ENCODE measurements at places on chromosomes 2 and 18. TPM values are rescaled to one million over a fixed set of nuclear protein-coding genes. Genes with fewer than 3 reads are reported as not detected.

The HK2 gene
- 72.1 TPM for total RNA-seq

DNA sequence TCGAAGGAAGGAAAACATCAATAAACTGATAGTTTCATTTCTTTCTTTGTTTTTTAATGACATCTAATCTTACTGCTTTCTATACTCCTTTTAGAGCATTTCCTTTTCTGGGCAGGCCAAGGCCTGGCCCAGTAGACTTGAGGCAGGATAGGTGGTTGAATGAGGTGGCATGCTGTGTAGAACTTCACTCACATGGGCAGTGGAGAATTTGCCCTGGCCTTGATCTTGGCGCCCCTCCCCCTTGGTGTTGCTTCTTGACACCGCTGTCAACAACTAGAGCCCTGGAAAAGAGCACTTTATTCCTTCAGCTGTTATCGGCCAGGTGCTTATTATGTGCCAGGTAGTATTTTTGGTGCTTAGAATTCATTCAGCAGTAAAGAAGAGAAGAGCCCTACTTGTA, 37.4 kb downstream of the XRCC5 start:
- DNase-seq: no peak

DNA sequence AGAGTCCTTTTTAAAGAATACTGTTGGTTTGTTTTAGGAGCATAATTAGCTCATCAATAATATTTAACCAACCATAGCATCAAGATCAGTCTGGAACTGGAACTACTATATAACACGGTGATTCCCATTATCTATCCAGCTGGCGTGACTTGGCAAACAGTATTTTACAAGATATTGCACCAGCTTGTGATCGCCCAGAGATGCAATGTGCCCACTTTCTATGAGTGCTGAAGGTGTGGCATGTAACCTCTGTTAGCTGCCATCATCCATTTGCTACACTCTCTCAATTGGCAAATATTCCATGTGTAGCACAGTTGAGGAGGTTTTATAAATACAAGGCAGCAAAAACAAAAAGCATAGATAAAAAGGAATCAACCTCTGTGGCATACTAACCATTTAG, 64.9 kb downstream of the FIGN start:
- DNase-seq: no peak

GRCh38 chr18:7158216-7158615, 40.6 kb upstream of the LAMA1 start:
- no peak for DNase-seq

The TRIM43B gene
- not detected for total RNA-seq

The NETO1 gene
- 0.71 TPM for total RNA-seq

- DNase-seq: no peak
Measured at GRCh38 chr2:113164215-113164929, 9.4 kb upstream of the PSD4 start.

The DPP4 gene
- 0.49 TPM for total RNA-seq

- DNase-seq: peak; percentile 89
Measured at GRCh38 chr2:26577442-26578112, 63.6 kb downstream of the CIB4 start.

DNA sequence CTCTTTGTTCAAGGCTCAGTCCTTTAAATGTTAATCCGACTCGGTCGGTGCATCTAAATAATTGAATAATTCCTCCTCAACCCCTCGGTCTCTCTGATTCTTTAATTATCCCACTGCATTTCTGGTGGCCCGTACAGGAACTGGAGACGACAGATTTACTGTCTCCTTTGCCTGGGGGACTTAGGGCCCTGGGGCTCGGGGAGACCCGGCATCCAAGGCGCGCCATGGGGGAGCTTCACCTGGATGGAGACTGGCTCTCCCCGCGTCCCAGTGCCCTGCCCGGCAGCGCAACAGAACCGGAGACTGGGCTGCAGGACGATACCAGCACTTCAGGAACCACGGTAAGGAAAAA, 47.7 kb upstream of the SELENOI start:
- peak; percentile 57 for DNase-seq

The GALNT3 gene
- 0.65 TPM for total RNA-seq

The ARHGEF33 gene
- 0.19 TPM for total RNA-seq

DNA sequence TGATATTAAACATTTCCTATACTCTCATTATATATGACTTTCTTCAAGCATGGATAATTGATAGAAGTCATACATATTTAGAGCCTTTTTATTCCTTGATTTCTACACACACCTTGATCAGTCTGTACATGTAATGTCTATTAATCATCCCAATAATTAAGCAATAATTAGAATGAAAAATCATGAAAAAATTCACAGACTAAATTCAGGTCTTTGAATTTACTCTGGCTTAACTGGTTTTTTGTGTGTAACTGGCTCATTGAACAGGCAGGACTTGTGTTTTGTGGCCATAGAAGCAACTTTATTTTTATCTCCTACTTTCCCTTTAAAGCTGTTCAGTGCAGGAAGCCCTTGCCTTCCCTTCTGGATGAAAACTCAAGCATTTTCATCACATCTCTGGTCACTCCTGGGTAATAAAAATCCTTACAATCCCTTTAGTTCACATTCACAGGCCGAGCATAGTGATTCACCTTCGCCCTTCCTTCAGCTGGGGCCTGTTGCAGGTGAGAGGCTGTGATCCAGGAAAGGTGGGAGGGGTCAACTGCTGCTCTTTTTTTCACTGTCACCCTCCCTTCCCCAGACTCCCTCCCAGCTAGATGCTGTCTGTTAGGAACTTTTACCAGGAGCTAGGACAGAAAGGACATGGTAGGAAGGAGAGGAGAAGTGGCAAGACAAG, 58.0 kb upstream of the ITSN2 start:
- peak; percentile 14 for DNase-seq

DNA sequence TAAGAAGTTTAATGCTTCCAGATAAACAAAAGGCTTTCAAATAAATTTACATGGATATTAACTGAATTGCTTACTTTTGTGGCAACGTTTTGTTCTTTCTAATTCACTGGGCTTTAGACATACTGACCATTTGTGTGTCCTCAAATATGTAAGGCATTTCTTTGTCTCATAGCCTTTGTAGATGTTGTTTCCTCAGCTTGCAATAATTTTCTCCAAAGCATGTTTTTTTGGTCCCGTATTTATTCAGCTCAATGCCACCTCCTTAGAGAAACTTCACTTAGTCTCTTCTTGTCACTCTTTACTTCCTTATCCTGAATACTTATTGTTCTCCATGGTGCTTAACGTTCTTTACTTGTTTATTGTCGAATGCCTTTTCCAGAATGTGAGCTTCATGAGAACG, 98.5 kb downstream of the NUP35 start:
- no peak for DNase-seq

- no peak for DNase-seq
Measured at GRCh38 chr2:207505728-207506127, 24.0 kb upstream of the CREB1 start.

- DNase-seq: no peak
Measured at GRCh38 chr2:200298816-200299215, 7.7 kb upstream of the SPATS2L start.

The PNKD gene
- 13.5 TPM for total RNA-seq

- no peak for DNase-seq
Measured at GRCh38 chr2:59204040-59204439, 962.9 kb upstream of the FANCL start.

DNA sequence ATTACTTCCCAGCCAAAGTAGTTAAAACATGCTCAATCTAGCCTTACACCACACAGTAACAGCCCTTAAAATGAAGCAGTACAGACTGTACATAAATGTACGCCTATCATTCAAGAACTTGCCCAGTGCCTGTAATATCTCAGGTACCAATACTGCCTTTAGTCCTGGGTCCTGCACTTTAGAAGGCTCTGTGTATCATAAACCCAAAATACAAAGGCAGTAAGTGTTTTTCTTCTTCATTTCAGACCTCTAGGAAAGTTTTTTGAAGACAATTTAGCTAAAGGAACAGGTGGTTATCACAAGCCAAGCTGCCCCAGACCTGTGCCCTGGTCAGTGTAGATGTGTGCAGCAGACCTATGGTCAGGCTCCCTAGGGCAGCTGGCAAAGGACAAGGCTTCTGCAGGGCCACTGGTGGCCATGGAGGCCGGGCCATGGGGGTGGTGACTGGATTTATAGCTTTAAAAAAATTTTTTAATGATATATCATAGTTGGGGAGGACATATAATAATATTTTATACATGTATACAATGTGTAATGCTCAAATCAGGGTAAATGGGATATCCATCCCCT, 18.8 kb downstream of the LPIN2 start:
- no peak for DNase-seq

DNA sequence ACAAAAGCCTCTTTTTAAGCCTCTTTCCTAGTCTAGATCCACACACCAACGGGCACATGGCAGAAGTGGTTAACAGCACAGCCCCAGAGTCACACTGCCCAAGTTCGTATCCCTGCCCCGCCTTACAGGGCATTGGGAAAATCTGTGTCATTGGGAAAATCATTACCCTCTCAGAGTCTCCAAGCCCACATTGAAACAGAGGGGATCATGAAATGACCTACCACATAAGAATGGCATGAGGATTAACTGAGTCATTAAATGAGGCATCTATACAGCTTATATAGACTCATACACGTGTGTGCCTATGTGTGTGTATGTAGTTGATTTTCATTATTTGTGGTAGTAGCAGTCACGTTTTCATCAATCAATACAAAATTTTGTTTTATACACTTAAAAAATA, 469.0 kb upstream of the POU3F3 start:
- no peak for DNase-seq

The TLX2 gene
- total RNA-seq: not detected

The REG3A gene
- total RNA-seq: not detected

The ANKRD23 gene
- total RNA-seq: 10.8 TPM

- DNase-seq: no peak
Measured at GRCh38 chr2:130981667-130982066, 111.6 kb downstream of the FAM168B start.

The NLRC4 gene
- not detected for total RNA-seq

DNA sequence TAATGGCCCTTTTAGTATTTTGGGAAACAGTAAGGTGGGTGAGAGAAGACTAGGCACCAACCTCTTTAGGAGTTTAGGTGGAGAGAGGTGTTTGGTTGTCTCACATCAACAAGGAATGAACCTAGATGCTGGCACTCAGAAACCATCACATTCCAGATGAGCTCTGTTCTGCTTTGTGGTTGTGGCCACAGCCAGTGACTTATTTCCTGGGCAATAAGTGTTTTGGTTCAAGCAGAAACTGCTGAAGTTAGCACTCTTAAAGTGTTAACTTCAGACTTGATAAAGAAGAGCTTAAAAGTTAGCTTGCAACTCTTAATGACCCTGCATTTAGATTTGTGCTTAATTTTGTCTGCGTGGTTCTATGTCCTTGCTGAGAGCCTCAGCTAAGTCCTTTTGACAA, 929.2 kb downstream of the SLC4A3 start:
- no peak for DNase-seq

DNA sequence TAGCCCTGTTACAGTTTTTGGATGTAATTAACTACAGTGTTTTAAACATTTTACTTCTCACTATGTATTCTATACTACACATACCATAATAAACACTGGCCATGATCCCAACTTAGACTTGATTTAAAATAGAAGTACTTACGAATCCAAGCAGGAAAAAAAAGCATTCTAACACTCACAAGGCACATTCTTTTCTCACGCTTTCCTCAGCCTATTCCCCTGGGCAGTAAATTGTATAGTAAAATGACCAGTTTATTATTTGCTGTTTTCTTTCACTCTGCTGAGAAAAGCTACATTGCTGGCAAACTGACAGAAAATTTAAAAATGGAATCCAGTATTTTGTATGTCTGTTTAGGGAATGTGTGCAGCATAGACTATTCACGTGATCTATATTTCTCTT, 2.8 kb upstream of the TANC1 start:
- no peak for DNase-seq

The TSHZ1 gene
- 0.15 TPM for total RNA-seq

The AQP12B gene
- not detected for total RNA-seq

The PER2 gene
- total RNA-seq: 1.4 TPM

DNA sequence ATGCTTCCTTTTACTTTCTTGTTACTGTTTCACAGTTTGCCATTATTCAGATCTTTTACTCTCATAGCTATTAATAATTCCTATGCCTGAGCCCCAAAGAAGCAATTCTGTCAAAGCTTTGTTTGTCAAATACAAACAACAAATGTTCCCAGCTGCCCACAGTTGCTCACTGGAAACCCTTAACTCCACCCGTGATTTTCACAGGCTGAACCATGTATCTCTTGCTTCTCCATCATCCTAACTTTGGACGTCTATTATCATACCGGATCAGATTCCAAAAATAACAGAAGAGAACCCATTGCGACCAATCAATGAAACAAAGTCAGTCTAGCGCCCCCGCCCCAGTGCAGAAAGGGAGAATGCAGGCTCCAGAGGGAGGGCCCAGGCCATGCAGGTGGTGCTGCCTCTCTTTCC, 24.2 kb downstream of the COLEC12 start:
- no peak for DNase-seq

The PSTPIP2 gene
- 4.3 TPM for total RNA-seq

The HAAO gene
- 0.77 TPM for total RNA-seq

GRCh38 chr2:230906471-230907230, 18.4 kb downstream of the GPR55 start:
- no peak for DNase-seq

Measured in neural progenitor cell (in vitro differentiated cells).